ENCODE measurements at places on chromosomes 6 and 20.

- no peak for DNase-seq
These were observed 9.6 kb upstream of the LBP start for GRCh38 chr20:38336726-38337125.

- no peak for DNase-seq
These were observed 2.9 kb downstream of the STAU1 start for GRCh38 chr20:49185071-49185761.

- DNase-seq: no peak
These were observed 193.2 kb upstream of the MYLIP start for GRCh38 chr6:15935661-15936060.

DNA sequence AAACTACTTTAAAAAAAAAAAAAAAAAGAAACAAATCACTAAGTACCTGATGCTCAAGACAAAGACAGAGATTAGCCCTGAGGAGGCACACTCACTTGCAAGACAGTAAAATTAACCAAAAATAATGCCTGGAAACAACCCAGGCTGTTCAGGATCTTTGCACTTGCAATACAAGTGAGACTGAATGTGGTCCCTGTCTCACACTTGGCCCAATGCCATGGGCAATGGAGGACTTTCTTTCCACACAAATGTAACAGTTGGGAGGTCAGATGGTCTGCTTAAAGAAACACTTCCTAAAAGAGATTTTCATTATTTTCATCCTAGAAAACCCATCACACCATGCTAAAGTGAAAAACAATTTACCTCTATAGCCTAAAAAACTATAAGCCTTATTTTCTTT, 16.2 kb downstream of the STAU1 start:
- peak; percentile 1 for DNase-seq

DNA sequence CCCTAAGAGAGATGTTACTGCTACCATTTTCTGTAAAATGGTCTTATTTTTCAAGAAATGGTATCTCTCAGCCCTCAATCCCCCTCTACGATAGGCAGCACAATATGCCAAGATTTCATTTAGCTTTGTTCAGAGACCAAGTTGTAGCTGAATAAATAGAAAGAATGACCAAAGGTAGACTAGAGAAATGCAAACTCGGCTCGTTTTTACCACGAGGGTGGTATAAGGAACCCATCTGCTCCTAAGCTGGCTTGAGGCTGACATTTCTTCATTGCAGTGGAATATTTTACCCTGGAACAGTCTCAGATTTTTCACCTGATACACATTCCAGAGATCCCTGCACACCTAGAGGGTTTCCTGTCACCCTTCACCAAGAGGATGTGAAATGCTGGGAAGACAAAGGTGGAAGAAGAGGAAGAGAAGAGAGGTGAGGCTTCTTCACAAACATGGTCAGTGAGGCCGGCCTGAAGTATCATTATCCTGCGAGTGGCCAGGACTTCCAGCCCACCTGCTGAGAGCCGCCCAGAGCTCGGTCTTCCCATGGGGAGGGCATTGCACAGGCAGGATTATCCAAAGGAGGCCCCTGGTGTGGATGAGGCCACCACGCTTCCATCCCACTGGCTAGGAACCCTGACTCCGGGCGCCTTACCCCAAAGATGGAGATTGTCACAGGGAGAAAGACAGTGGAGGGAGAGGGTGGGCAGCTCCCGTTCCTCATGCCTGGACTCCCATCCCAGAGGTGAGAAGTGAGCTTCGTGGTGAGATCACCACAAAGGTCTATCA, 57.1 kb upstream of the AFDN start:
- DNase-seq: no peak

- no peak for DNase-seq
These were observed 160.3 kb downstream of the PREX1 start for GRCh38 chr20:48667481-48667880.
